ENCODE measurements at places on chromosomes 2 and 18. TPM values are rescaled to one million over a fixed set of nuclear protein-coding genes. Genes with fewer than 3 reads are reported as not detected.

DNA sequence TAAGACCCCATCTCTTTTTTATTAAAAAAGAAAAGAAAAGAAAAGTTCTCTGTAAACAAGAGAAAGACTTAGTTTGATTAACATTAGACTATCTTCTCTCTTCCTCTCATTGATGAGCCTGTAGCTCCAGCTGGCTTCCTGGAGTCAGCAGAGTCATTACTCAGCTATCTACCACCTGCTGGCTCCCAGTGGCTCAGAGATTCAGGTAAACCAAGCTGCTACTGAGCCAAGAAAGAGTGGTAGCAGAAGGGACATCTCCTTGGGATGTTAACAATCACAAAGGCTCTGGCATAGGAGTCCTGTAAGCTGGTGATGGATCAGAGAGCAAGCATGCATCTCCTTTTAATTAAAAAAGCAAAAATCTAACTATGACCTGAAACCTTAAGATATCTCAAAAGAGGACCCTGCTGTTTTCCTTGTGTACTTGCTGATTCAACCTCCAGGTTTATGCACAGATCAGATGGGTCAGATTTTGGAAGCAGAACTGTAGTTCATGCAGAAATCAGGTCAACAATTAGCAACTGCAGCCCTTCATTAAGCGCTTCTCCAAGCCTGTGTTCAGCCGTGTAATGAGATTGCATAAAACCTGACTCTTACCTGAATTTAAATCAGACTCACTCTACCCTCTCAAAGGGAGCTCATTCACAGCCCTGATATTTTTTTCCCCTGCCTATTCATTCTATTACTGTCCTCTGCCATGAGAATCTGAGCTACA is 225.8 kb downstream of the RNF152 start:
- DNase-seq, result no peak

DNA sequence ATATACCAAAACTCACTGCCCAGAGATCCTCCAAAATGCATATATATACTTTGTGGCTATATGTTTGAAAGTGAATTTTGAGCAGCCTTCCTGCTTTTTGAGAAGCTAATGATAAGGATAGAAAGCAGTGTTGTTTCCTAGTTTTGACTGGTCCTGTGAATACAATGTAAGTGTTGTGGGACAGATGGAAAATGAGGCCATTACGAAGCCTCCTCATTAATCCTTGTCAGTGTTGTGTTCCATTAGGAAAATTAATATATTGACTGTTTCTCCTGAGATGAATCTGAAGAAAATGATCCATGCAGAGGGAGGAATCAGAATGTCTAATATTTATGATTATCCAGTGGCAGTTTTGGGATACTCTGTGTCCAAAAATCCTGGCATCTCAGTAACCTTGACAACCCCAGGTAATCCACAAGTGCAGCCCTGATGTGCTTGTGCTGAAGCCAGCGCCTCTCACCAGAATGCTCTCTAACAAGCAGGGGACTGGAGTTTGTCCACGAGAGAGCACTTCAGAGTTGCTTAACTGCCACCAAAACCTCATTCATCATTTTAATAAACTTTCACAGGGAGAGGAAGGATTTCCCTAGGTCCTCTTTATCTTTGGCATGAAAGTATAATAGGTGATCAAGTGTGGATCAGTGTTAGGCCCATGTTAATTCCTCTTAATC is 418.6 kb downstream of the CMPK2 start:
- DNase-seq, result no peak

- no peak for DNase-seq
These were observed 117.1 kb upstream of the TANK start for GRCh38 chr2:161042990-161043625.

- no peak for DNase-seq
These were observed 2.0 kb upstream of the BOLA3 start for GRCh38 chr2:74149570-74150319.

GRCh38 chr2:178152033-178152432 is 39.8 kb downstream of the RBM45 start:
- no peak for DNase-seq

Gene MAPRE2
- 2.8 TPM for total RNA-seq

Gene KRTCAP3
- total RNA-seq, result 30.4 TPM

Gene SAG
- total RNA-seq, result not detected

Gene HAT1
- total RNA-seq, result 35.5 TPM

GRCh38 chr2:68828887-68829708 is 42.1 kb downstream of the BMP10 start:
- DNase-seq, result peak; percentile 74

Gene ECEL1
- not detected for total RNA-seq

DNA sequence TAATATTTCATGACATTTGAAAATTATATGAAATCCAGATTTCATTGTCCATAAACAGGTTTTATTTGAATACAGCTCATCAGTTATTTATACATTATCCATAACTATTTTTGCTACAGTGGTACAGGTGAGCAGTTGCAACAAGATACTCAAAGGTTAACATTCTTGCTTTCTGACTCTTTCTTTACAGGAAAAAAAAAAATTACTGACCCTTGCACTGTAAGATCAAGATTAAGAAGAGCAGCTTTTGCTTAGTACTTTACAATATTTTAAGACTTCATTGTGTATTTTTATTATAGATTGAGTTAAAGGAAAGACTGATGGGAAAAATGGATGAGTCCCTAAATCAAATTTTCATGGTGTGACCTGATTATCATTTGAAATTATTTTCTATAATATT is 11.2 kb downstream of the ETAA1 start:
- no peak for DNase-seq

DNA sequence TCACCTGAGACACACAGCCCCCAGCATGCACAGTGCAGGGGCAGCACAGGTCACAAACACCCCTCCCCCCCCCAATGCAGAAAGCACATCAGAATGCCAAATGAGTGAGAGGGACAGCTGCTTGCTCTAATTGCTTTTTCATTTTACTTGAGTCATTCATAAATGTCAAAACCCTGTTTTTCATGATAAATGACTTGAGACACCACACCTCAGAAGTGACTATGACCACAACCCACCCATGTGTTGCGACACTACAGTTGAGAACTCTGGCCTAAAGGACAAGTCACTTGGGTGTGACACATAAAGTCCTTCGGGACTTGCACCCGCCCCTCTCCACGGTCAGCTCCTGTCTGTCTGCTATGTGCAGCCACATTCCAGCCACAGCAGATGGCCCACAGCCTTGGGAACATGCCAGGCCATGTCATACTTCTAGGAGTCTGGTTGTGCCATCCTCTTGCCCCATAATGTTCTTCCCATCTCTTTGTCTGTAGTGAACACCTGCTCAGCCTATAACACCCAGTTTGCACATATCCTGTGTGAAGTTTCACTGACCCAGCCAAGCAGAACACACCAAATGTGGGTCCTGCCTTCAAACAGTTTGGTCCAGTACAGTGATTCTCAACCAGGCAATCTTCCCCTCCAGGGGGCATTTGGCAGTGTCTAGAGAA is 30.2 kb upstream of the RIOK3 start:
- DNase-seq, result peak; percentile 84

GRCh38 chr2:11963966-11964365 is 217.5 kb downstream of the LPIN1 start:
- no peak for DNase-seq

GRCh38 chr2:110876167-110876999 is 144.0 kb downstream of the ACOXL start:
- DNase-seq, result no peak

Gene FIGN
- total RNA-seq, result not detected

DNA sequence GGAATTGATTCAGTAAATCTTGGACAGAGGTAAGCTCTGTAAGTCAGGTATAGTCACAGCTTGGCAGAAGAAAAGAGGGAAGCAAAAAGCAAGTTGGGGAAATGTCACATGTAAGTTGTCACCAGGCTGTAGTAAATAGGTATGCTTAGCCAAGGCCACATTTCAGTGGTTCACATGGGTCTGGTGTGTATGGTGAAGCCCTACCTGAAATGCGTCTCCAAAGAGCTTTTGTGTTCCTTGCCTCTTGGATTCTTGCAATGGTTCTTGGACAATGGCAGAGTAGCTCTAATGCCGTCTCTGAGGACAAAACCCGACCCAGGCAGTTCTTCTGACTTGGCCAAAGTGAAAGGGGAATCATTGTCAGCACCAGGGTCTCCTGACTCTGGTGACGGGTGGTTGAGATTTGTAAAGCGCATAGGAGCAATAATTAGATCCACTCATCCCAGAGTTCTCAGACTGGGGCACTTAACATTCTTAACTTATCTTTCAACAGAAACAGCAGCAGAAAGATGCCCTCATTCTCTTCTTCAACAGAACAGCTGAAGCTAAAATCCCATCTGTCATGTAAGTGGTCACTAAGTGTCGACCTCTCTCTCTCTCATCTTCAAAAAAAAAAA is 34.4 kb upstream of the RPL37A start:
- no peak for DNase-seq

Gene TRABD2A
- total RNA-seq, result 3.1 TPM

- DNase-seq, result no peak
These were observed 894 bp upstream of the FARSB start for GRCh38 chr2:222656526-222657446.

Gene PXDN
- 0.16 TPM for total RNA-seq

GRCh38 chr18:9226463-9226862 is 89.9 kb downstream of the ANKRD12 start:
- no peak for DNase-seq

DNA sequence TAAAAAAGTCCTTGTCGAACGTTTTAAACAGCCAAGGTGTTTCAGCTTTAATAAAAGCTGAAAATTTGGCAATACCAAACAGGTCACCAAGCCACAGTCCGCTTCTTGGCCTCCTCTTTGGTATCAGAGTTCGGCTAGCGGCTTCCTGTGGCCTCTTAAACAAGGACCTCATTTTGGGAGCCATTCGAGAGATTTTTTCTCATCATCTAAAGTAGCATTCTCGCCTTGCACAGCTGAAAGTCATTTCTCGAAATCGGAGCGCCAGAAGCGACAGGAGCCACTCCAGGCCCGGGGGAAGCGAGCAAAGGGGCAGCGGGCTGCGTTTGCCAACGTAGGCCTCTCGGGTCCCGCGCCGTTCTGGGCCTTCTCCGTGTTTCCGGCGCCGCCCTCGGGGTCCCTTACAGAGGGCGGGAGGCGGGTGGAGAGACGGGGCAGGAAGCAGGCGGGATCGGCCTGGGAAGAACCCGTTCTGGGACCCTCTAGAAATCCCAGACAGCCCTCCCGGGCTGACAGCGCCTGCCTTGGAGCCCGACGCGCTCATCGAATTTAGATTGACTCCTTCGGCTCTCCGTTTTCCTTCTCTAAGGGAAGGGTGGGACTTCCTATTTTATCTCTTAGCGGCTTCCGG is 522 bp upstream of the ZNF407 start:
- DNase-seq, result peak; percentile 57

GRCh38 chr2:231016566-231017230 is 20.6 kb upstream of the C2orf72 start:
- DNase-seq, result no peak

DNA sequence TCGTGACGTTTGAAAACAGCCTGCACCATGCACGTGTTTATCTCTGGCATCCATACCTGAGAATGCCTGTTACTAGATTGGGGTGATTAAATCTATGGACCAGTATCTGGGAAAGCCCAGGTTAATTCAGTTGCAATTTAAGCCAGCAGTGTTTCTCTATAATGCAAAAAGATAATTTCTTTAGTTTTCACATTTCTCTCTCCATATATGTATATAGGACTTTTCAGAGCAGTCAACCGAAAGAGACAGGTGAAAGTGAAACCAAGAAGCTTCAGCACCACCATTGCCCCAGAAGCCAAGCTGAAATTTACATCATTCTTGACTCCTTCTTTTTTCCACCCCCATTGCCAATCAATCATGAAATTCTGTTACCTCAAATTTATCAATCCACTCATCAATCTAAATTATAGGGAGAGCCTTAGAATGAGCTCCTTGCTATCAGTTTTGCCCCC is 2.7 kb upstream of the LRP2 start:
- no peak for DNase-seq

GRCh38 chr2:238165288-238165921 is 6.6 kb downstream of the ERFE start:
- no peak for DNase-seq

- DNase-seq, result peak; percentile 38
These were observed 458.6 kb upstream of the FSIP2 start for GRCh38 chr2:185279999-185280398.

Gene EFR3B
- total RNA-seq, result 0.05 TPM

- no peak for DNase-seq
These were observed 233.6 kb upstream of the RASGRP3 start for GRCh38 chr2:33242845-33243244.

- DNase-seq, result no peak
These were observed 15.2 kb downstream of the RAMP1 start for GRCh38 chr2:237874585-237875161.

DNA sequence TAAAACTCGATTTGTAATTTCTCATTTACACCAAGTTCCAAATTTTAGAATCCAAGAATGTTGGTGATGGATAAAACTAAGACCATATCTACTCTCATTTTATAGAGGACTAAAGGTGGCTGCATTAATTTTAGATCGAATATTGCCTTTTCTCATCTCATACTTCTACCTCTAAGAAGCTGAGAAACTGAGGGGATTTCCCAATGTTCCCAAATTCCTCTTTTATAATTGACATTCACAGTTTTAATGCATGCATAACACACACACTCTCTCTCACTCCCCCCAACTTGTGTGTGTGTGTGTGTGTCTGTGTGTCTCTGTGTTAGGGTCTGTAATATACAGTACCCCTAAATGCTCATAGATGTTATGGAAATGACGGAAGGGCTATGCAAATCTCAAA is 328.8 kb upstream of the SLC14A2 start:
- DNase-seq, result no peak

DNA sequence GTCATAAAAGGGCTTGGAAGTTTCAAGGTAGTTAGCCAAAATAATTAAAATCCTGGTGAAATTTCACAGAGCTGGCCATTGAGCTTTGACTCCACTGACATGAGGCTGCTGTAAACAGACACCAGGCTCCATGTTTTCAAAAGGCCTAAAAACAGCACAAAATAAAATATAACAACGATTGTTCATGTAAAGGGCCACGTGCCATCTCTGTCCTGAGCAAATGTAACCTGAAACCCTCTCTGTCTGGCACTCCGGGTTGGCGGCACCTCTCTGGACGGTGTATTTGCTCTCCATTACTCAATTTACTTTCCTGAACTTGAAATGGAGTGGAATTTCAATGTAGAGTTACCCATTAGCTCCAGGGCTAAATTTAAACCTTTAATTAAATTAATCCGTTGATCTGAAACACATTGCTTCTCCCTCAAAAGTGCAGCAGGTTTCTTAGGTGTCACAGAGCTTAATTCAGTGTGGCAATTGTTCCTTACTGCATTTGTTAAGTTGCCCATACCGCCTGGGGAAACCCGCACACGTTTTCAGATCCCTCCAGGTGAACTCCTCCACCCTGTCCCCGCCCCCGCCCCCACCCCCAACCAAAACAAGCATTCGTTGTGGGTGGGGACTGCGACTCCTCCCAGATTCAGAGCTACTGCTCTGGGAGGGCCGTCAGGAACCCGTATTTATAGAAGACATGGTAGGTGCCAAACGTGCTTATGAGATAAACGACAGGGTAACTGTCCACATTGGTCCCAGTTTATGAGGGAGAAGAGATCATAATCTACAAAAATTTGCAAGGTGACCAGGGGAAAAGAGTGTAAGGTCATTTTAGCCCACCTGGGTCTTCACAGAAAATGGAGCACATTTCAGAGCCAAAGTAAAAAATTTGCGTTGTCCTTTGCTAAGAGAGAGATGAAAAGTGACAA is 1.2 kb upstream of the CABLES1 start:
- DNase-seq, result peak; percentile 64
